ENCODE measurements at places on chromosomes 2 and 18. TPM values are rescaled to one million over a fixed set of nuclear protein-coding genes. Genes with fewer than 3 reads are reported as not detected.

The COLEC11 gene
- 31.0 TPM for total RNA-seq

The EGR4 gene
- not detected for total RNA-seq

The RASGRP3 gene
- 9.9 TPM for total RNA-seq

The ESPNL gene
- 0.59 TPM for total RNA-seq

The IL36RN gene
- total RNA-seq, result not detected

The CNDP1 gene
- total RNA-seq, result 8.2 TPM

DNA sequence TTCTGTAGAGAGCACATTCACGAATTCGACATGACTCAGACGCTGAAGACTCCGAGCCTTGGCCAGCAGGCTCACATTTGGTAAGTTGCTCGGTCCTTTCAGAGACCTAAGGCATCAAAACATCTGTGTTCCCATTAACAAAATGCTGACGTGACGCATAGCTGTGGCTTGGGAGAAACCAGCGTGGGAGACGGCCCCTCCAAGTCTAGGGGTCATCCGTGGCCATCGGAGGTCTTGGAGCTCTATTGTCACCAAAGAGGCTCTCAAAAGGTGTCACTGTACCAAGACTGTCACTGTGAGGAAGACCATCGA is 14.9 kb downstream of the FBLN7 start:
- no peaks in the 10 kb centered on the region for H3K4me1 ChIP-seq
- no peaks in the 10 kb centered on the region for H3K27me3 ChIP-seq
- no peak overlapping the region for H3K27ac ChIP-seq
- no peak for DNase-seq
- no peak overlapping the region for H3K4me3 ChIP-seq
- H3K36me3 ChIP-seq, result no peaks in the 10 kb centered on the region

DNA sequence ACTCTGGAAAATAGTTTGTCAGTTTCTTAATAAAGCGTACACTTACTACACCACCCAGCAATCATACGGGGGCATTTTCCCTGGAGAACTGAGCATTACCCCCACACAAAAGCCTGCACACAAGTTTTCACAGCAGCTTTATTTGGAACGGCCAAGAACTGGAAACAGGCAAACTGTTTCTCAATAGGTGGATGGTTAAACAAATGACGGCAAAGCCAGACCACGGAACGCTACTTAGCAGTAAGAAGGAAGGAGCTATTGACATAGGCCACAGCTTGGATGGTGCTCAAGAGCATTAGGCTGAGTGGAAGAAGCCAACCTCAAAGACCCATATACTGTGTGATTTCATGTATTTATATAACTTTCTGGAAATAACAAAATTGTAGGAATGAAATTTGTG is 9.0 kb downstream of the MALL start:
- H3K4me3 ChIP-seq, result no peak overlapping the region
- no peaks in the 10 kb centered on the region for H3K4me1 ChIP-seq

GRCh38 chr18:61729322-61729721 is 163.5 kb downstream of the RNF152 start:
- no peaks in the 10 kb centered on the region for H3K27me3 ChIP-seq
- DNase-seq, result no peak
- H3K4me3 ChIP-seq, result no peak overlapping the region
- peaks cover 18% of the 10 kb centered on the region for H3K4me1 ChIP-seq
- H3K36me3 ChIP-seq, result no peaks in the 10 kb centered on the region

GRCh38 chr18:70368903-70369302 is 80.1 kb downstream of the SOCS6 start:
- no peak overlapping the region for H3K4me3 ChIP-seq
- DNase-seq, result no peak
- no peaks in the 10 kb centered on the region for H3K36me3 ChIP-seq
- H3K27ac ChIP-seq, result no peak overlapping the region
- no peaks in the 10 kb centered on the region for H3K4me1 ChIP-seq
- no peaks in the 10 kb centered on the region for H3K27me3 ChIP-seq

DNA sequence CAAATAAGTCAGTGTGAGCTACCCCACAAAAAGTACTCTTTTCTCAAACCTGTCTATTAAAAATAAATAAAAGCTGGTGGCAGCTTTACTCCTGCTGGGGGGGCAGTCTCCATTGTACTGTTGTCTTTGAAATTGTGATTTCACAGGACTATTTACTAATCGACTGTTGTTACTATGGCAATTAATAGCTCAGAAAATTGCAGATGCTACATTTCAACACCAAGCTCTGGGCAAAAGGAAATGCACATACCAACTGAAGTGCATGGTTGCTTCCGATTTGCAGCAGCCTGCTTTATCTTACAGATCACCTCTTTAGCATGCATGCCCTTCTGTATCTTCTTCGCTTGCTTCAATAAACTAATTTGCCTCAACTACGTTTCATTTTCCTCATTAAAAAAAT is 117.6 kb upstream of the DAPL1 start:
- no peak overlapping the region for H3K27ac ChIP-seq
- H3K27me3 ChIP-seq, result no peaks in the 10 kb centered on the region
- no peaks in the 10 kb centered on the region for H3K4me1 ChIP-seq
- H3K36me3 ChIP-seq, result peaks cover 49% of the 10 kb centered on the region

DNA sequence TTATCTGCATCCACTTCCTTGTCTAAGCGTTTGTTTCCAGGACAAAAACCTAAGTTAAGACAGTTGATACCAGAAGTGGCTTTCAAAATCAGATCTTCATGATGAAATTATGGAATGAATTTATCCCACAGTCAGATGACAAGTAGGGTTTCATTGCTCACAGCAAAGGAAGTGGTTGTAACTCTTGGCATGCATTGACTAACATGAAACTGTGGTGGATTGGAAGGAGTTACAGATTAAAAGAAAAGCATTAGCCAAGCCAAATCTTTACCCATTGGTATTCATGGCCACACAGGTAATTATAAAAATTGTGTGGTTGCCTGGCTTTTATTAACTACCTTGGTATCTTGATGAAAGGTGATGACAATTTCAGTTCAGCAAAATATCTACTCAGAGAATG is 438.0 kb upstream of the NXPH2 start:
- H3K4me1 ChIP-seq, result no peaks in the 10 kb centered on the region
- H3K36me3 ChIP-seq, result no peaks in the 10 kb centered on the region
- no peaks in the 10 kb centered on the region for H3K27me3 ChIP-seq
- H3K27ac ChIP-seq, result no peak overlapping the region
- no peak for DNase-seq

- DNase-seq, result no peak
- no peak overlapping the region for H3K27ac ChIP-seq
- no peak overlapping the region for H3K4me3 ChIP-seq
- no peaks in the 10 kb centered on the region for H3K27me3 ChIP-seq
- H3K4me1 ChIP-seq, result no peaks in the 10 kb centered on the region
These were observed 164.0 kb downstream of the RDH14 start for GRCh38 chr2:18396329-18397010.

DNA sequence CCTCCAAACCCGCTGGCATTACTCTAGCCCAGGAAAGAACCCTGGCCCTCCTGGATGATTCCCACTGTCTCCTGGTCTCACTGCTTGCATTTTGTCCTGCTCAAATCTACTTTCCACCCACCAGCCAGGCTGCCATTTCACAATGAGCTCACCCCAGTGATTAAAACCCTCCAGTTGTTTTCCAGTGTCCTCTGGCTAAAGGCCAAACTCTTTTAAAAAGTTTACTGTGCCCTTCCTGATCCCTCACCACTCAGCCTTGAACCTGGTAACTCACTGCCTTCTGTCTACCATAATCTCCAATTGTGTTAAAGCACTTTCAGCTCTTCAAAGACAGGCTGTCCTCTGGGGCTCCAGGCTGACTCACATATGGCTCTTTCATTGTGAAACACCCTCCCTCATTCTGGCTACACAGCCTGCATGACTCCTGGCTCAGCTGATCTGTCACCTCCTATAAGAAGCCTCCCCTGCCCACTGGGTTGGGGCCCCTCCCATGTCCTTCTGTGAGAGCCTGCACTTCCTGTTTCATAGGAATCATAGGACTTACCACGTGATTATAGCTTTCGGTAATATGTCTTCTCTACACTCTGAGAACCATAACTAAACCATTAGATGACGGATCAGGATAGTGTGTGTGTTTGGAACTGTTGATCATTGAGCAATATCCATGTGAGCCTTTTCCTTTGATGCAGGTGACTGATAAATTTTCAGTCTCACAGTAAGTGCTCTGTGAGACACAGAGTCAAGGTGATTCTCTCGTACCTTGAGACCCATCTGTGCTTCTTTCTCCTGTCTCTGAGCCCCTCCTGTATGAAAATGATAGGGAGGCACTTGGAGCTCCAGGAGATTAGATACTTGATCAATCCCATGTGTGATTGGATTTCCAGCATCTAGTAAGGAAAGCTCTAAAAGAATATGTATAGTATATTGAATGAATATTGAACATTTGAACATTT is 590.8 kb upstream of the ID2 start:
- DNase-seq, result no peak
- H3K4me3 ChIP-seq, result no peak overlapping the region
- peaks cover 2% of the 10 kb centered on the region for H3K36me3 ChIP-seq

- H3K4me3 ChIP-seq, result no peak overlapping the region
- no peaks in the 10 kb centered on the region for H3K4me1 ChIP-seq
- H3K27ac ChIP-seq, result no peak overlapping the region
- H3K36me3 ChIP-seq, result no peaks in the 10 kb centered on the region
- DNase-seq, result no peak
These were observed 261.1 kb upstream of the AGAP1 start for GRCh38 chr2:235232449-235233433.

DNA sequence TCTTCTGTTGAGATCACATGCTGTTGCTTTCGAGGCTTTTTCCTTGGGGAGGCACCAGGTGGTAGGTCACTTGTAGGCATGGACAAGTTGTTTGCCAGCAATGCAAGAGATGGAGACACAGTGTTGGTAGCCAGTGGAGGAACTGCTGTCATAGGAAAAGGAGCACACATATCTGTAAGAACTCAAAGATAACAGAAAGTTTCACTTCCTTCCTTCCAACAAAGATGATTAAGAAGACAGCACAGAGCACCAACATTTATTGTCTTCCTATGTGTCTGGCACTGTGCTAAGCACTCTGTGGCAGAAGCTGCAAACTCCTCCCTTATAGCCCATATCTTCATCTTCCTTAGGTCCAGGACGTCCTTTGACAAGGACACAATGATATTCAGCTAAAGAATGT is 64.5 kb upstream of the AMMECR1L start:
- H3K4me3 ChIP-seq, result no peak overlapping the region
- H3K27me3 ChIP-seq, result no peaks in the 10 kb centered on the region
- no peak overlapping the region for H3K27ac ChIP-seq
- no peak for DNase-seq
- peaks cover 53% of the 10 kb centered on the region for H3K36me3 ChIP-seq

DNA sequence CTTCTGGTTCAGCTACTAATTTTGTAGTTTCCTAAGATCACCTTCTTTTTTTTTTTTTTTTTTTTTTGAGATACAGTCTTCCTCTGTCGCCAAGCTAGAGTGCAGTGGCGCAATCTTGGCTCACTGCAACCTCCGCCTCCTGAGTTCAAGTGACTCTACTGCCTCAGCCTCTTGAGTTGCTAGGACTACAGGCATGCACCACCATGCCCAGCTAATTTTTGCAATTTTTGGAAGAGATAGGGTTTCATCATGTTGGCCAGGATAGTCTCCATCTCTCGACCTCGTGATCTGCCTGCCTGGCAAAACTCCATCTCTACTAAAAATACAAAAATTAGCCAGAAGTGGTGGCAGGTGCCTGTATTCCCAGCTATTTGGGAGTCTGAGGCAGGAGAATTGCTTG is 301.5 kb upstream of the TFPI start:
- H3K4me1 ChIP-seq, result peaks cover 23% of the 10 kb centered on the region
- H3K36me3 ChIP-seq, result no peaks in the 10 kb centered on the region
- no peak for DNase-seq
- H3K27ac ChIP-seq, result no peak overlapping the region
- no peak overlapping the region for H3K4me3 ChIP-seq
- H3K27me3 ChIP-seq, result no peaks in the 10 kb centered on the region

GRCh38 chr2:133732982-133733900 is 165.0 kb upstream of the NCKAP5 start:
- DNase-seq, result no peak
- no peaks in the 10 kb centered on the region for H3K27me3 ChIP-seq
- no peak overlapping the region for H3K4me3 ChIP-seq
- H3K36me3 ChIP-seq, result no peaks in the 10 kb centered on the region
- H3K27ac ChIP-seq, result no peak overlapping the region

DNA sequence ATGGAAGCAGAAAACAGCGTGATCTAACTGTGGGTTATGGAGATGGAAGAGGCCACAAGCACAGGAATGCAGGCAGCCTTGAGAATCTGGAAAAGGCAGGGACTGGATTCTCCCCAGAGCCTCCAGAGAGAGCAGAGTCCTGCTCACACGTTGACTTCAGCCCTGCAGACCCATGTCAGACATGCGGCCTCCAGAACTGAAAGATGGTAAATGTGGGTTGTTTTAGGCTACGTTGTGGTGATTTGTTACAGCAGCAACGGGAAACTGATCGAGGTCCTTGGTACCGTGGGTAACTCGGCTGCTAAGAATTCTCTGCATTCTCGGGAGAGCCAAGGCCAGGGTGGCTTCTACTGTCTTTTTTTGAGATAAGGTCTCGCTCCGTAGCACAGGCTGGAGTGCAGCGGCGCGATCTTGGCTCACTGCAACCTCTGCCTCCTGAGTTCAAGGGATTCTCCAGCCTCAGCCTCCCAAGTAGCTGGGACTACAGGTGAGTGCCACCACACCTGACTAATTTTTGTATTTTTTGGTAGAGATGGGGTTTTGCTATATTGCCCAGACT is 97.1 kb downstream of the ACKR3 start:
- no peak overlapping the region for H3K4me3 ChIP-seq
- no peaks in the 10 kb centered on the region for H3K4me1 ChIP-seq
- H3K27ac ChIP-seq, result no peak overlapping the region
- no peaks in the 10 kb centered on the region for H3K36me3 ChIP-seq
- no peaks in the 10 kb centered on the region for H3K27me3 ChIP-seq

DNA sequence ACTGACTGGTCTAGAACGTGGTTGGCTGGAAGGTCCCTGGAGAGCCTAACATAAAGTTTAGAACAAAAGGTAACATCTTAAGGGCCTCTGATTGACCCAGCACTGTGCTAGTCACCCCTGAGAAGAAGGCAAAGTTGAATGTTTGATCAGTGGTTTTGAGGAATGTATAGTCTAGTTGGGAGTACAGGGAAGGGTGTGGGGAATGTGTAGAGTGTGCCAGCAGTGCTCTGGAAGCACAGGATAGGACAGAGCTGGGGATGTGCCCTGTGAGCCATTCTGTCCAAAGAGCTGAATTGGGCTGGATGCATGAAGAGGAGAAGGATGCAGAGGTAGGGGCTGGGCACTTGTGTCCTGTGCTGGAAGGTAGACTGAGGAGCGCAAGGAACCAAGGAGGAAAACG is 41.0 kb upstream of the DOCK10 start:
- H3K4me3 ChIP-seq, result no peak overlapping the region
- no peaks in the 10 kb centered on the region for H3K36me3 ChIP-seq
- no peak overlapping the region for H3K27ac ChIP-seq
- H3K4me1 ChIP-seq, result no peaks in the 10 kb centered on the region
